BE2C (cell line): ENCODE measurements at places on chromosomes 11 and 22.

DNA sequence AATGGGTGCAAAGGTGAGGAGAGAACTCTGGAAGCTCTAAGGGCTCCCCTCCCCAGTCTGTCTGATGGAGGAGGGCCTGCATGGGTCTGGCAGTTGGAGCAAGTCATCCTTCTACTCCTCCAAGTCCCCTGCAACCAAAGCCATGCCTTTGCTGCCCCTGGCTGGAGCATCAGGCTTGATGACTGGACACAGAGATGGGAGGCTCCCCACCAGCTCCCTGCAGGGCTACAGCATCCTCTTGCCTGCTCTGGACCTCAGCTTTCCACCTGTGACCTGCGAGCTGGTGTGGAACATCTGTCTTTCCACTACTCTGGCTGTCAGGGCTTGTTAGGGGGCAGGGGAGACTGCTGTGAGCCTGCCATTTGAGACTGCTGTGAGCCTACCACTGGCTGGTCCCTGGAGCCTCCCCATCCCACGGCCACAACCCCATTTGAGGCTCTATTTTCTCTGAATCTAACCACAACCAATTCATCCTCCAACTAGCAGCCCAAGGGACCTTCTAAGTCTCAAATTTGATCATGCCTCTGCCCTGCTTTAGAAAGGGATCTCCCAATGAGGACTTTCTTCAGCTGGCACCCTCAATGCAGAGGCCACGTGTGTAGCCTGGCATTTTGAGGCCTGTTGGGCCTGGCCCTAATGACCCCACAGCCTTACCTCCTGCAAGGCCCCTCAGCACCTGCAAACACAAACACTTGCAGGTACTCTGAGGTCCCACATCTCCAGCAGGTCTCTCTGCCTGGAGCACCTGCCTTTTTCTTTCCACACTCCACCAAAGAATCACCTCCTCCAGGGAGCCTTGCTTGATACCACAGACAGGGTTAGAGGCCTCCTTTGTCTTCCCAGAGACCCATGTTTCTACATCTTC is 9.9 kb downstream of the P2RY6 start:
- DNase-seq, result no peak

DNA sequence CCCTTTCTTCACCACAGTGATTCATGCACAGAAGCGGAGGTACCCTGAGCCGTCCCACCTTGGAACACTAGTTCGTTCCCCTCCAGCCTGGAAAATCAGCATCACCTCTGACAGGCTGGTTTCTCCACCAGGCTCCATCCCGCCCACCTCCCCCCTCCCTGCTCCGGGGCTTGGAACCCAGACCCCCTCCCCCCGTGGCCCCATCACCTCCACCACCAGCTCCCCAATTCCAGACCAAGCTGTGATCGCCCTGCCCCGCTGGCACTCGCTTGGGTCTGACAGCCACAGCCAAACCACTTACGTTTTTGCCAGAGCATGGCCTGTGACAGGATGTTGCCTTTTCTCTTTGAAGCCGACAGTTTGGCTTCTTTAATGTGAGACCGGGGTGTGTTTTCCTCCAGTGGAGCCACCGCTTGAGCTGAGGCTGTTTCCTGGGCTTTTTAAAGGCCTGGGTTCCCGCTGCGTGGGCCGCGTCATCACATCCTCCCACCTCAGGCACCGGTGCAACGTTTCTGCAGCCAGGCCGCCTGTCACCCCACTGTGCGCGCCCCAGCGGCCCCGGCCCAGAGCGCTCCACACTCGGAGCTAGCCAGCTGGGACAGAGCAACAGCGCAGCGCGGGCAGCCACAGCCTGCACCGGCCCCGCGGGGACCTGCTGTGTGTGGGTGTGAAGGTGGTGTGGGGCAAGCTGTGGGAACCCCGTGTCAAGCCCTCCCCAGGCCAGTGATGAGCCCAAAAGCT is at the start of gene POU2AF1:
TSS of gene POU2AF1 (minus strand) at position 415 of the 741 bp plus-strand sequence. CDS start at position 317, 98 bp downstream.
- no peak for DNase-seq

- DNase-seq, result no peak
These were observed 7.4 kb downstream of the CLNS1A start for GRCh38 chr11:77630157-77630710.

- DNase-seq, result no peak
These were observed 160.9 kb downstream of the IGLL1 start for GRCh38 chr22:23419171-23419570.

DNA sequence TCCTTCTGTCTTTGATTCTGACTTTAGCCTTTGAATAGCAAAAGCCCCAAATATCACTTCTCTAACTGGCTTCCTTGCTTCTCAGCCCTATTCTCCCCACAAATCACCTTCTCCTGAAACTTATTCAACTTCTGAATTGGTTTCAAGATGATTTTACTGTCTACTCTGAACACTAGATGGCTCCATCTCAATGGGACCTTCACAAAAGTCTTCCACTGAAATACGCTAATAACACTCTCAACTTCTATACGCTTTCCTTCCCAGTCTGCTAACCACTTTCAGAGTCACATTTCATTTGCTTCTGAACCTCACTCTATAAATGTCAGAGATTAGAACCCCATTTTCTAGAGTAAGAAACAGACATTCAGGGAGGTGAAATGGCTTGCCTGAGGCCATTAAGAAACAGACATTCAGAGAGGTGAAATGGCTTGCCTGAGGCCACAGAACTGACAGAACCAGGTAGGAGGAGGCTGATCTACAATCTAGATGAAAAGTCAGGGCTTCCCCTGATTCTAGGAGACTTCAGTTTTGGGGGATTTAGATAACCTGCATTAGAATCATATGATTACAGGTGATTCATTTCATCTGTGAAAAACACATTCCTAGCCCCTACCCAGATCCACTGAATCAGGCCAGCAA is 20.6 kb downstream of the MORC2 start:
- DNase-seq, result no peak

DNA sequence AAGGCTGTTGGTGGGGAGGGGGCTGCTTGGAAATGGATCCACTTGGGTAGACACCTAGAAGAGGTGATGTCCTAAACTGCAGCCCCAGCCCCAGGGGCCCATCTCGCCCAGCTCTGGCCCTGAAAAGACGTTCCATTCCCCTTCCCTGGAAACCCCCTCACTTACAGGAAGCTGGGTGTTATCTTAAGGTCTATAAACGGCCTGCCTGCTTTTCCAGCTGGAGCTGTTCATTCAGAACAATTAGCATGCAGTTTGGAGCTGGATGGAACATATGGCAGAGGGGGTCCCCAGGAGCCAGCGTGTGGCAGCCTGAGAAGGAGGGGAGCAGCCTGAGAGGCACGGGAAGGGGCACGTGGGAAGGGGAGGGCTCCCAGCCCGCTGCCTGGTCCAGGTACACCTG is 139.6 kb downstream of the PKNOX2 start:
- no peak for DNase-seq

DNA sequence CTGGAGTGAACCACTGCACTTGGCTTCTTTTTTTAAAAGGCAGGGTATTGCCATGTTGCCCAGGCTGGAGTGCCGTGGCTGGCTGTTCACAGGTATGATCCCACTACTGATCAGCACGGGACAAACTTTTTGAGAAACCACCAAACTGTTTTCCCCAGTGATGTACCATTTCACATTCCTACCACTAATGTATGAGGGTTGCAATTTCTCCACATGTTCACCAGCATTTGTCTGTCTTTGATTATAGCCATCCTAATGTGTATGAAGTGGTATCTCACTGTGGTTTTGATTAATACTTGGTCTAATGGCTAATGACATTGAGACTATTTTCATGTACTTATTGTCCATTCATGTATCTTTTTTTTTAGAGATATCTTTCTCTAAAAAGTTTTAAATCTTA is 41.5 kb upstream of the EP300 start:
- DNase-seq, result no peak

DNA sequence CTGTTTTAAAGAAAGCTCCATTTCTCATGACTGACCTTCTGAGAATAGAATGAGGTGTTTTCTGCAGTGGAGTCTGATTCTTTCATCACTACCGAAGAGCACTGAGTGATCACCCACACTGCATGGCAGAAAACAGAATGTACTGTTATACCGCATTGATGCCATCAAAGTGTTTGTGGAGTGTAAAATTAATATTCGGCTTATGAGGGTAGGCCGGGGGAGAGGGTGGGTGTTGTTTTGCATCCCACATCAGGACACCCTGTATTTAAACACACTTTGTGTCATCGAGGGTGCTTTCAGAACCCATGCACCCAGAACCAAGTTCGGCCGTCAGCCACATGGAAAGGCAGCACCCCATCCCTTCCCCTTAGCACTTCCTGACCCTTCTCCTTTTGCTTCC is 41.3 kb upstream of the ETS1 start:
- no peak for DNase-seq

DNA sequence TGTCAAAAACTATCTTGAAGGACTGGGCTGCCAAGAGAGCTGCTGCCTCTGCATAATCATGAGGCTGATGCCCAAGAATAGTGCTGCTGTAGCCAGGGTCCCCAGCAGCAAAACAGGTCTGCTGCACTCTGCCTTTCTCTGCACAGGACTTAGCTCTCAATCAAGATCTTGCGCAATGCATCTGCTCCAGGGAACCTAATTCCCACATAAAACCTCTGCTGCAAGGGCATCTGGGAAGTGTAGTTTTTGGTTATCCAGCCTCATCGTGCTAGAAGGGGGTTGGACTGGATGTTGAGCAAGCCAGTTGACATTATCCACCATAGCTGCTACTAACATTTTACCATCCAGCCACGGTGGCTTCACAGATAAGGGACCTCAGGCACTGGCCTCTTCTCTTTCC is 192.7 kb downstream of the C11orf91 start:
- DNase-seq, result peak; percentile 9

DNA sequence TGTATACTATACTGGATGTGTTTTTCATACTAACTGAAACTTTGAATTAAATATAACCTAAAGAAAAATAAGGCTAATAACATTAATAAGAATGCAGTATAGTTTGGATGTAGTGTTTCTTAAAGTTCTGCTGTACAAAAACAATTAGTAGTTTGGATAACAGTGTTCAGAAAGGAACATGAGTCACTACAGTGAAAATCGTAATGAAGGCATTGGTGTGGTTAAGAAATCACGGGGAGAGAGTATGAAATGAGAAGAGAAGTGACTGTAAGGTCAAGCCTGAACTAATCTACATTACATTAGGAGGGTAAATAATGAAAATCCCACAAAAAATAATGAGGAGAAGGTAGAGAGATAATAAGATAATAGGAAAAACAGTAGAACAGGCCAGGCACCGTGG is 726.6 kb upstream of the ARHGAP42 start:
- no peak for DNase-seq

GRCh38 chr11:74226907-74227306 is 55.8 kb downstream of the PPME1 start:
- DNase-seq, result no peak

DNA sequence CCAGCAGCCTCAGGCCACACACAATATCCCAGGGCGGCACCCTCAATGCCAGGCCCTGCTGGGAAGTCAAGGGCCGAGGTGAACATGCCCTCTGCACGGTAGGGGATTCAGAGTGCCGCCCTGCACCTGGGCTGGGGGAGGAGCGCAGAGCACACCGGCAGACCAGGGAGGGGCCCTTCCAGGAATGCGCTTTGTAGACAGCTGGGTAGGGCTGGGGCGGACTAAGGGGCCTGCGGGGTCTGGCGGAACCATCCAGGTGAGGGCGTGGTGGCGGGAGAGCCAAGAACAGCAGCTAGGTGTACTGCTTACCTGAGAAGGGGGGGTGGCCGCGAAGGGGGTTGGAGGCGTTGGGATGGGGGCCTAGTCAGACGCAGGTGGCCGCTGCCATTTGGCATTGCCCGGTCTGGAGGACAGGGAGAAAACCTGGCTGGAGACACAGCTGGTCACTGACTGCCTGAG is 26.0 kb downstream of the DUSP8 start:
- DNase-seq, result no peak

DNA sequence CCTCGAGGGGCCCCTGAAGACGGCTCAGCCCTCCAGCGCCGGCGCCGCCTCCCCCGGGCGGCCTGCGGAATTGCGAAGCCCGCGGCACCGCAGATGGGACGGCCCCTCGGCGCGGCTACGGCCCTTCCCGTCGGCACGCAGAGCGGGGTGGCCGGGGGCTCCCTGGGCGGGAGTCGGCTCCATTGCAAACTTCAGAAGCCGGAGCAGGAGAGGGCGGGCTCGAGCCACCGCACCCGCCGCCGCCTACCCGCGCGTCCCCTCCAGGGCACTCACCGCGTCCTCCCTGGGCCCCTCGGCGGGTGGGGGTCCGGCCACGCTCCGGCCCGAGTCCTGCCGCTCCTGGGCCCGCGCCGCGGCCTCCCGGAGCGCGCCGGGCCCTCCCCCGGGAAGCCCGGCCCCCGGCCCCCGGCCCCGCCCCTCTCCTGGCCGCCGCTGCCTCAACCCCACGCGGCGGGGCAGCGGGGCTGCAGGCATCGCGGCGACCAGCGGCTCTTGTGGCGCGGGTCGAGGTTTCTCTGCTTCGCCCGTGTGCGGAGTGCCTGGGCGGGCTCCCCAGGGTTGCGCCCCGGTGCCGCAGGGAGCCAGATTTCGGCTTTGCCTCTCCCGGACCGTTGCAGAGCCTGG is at the start of gene PACSIN3:
TSS of gene PACSIN3 (minus strand) at position 359 of the 624 bp plus-strand sequence. CDS start 3,707 bp downstream, outside the sequence.
- DNase-seq, result peak; percentile 60

- DNase-seq, result no peak
These were observed 37.2 kb downstream of the CKAP5 start for GRCh38 chr11:46808799-46809431.
